Stimulated activated CD4-positive, alpha-beta T cell treated with anti-CD3 and anti-CD28 coated beads, Interleukin-4, amount 100 ng/mL, for 4 hours (primary cell): ENCODE measurements at places on chromosomes 1 and 21.

DNA sequence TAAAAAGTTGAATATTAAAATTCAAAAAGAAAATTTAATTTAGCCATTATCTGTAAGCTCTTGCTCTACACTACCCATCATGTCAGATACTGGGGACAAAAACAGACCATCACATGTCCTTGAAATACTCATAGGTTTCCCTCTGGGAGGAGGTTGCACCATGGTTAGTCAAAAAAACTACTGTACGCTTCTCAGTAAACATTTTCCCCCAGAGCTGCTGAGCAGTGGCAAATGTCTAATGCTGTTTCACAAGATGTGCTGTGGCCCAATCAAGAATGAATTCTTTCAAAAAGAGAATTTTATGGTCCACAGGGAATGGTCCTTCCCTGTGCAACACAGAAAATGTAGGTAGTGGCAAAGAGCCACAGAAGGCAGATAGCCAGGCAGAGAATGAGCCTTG is 6.1 kb downstream of the SLC25A24 start:
- no peak for DNase-seq

DNA sequence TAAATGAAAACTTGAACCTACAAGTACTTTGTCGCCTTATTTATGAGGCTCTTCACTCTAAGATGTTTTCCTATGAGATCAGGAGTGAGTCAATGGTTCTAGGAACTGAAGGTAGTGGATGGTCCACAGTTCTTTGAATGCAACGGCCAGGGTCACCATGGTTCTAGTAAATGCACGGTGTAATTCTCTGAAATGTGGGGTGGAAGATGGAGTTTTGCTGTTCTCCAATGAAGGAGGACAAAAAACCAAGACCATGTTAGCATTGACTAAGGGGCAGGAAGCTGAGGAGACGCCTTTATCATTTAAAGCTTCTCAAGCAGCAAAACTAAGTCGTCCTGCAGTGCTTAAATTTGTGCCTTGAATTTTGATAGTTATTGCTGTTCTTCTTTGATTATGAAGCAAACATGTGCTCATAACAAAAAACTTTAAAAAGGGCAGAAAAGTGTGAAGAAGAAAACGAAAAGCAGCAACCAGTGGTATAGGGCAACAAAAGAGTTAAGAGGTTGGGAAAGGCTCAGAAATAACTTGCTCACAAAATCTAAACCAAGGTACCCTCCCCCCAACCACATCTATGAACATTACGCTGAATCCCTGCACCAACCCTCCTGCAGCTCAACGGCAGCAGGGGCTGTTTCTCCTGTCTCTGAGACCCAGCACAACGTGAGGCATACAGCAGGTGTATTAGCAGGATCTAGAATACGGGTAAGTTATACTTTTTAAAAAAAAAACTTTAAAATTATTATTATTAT is 85.0 kb downstream of the MRPL37 start:
- no peak for DNase-seq

DNA sequence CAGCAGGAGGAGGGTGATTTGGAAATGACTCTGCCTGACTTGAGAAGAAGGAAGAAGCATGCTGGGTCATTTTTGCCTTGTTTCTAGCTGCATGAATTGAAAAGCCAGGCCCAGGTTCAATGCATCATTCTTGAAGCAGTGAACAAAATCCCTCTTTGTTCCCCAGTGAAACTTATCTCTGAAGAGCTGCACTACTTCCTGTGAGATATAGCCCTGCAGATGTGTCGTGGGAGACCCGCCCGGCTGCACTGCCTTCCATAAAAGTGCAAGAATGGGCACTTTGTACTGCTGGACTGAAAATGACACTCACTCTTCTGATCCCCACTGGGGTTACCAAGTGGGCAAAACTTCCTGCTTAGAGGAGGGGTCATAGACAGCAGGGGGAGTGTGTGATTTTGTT is 249.2 kb upstream of the NFIA start:
- no peak for DNase-seq

DNA sequence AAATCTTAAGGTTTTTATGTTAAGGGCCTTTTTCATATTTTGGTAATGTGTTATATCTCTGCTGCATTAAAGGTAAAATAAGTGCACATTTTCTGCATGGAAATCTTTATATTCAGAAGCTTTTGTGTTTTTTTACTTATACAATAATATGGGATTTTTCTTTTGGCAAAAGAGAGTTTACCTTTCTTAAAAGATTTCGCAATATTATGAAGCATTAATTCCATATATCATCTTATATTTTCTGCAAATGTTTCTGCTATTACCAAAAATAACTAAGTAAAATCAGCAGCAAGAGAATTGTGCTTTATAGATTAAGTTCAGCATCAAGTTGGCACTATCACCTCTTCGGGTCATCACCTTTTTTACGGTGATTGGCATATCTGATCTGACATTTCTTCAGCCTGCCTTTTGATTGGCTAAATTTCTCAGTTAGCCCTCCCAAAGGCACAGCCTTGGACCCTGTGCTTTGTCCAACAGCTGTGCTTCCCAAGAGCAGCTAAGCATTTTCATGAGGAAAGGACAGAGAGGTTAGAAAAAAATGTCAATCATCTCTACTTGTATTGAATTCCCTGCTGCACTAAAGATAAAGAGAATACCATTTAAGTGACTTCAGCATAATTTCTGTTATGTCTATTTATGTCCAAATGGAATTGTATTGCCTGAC is 767.1 kb upstream of the PRMT6 start:
- DNase-seq, result no peak

DNA sequence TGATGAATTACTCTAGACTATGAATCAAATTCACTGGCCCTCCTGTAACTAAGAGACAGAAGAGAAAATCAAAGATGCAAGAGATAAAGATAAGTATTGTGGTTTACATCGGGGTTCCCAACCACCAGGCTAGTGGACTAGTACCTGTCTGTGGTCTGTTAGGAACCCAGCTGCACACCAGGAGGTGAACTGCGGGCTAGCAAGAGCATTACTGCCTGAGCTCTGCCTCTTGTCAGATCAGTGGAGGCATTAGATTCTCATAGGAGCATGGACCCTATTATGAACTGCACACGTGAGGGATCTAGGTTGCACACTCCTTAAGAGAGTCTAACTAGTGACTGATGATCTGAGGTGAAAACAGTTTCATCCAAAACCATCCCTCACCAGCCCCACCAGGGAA is 58.9 kb upstream of the DUSP10 start:
- no peak for DNase-seq

DNA sequence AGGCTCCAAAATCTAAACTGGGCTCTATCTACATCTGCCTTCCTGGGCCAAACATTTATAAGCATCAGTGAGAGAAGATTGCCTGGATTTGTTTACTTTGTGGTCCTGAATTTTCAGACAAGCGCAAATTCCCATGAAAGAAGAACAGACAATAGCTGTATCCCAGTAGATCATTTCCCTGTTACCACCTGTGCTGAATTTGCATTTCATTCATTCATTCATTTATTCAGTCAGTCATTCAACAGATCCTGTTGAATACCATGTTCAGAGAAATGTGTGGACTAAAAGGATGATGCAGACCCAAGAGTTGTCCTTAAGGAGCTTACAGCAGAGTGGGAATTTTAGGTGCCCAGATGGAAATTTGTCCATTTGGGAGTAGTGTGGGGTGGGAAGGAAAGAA is 2.2 kb downstream of the PGM1 start:
- DNase-seq, result no peak

DNA sequence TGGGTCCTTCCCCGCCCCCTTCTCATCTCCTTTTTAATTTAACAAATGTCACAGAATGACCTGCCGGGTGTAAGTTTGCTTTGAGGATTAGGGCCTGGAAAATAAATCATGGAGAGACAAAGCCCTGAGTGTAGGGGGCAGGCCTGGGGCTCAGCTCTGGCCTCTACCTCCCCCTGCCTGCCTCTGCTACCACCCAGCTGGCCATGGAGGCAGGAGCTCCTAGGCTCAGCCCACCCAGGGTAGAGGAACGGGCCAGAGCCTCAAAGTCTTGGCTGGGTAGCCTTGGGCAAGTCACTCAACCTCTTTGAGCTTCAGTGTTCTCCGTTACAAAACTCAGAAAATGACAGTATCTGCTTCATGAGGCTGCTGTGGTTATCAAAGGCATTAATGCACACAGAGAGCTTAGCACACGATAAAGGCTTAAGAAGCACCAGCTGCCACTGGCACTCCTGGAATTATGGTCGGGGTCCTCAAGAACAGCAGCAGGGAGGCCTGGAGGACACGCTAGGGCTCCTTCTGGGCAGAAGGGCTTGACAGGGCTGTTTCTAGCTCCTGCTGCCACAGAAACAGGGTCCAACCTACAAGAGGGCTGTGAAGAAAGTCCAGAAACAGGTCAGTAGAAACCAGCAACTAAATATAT is 39.0 kb downstream of the LRP8 start:
- DNase-seq, result no peak

GRCh38 chr21:35606146-35606545 is 454.2 kb downstream of the SETD4 start:
- DNase-seq, result no peak

DNA sequence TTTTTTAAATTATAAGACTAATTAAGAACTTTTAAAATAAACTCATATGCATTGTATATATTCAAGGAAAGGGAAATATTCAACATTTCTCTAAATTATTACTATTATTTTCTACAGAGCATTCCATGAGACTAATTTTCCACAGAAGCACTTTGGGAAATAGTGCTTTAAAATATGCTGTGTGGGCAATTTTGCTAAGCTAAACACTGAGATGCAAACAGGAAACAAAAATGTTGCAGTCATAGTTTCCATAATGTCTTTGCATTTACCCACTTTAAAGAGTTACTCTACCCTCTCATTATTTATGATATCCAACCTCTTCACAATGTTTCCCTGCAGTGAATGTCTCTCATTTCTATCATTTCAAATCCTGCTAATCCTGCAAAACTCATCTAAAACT is 269.6 kb upstream of the BEND5 start:
- no peak for DNase-seq
